Epithelial cell of esophagus (primary cell): ENCODE measurements at places on chromosomes 13 and 19.

- DNase-seq: no peak
Measured at GRCh38 chr13:67493835-67494234, 263.7 kb upstream of the PCDH9 start.

DNA sequence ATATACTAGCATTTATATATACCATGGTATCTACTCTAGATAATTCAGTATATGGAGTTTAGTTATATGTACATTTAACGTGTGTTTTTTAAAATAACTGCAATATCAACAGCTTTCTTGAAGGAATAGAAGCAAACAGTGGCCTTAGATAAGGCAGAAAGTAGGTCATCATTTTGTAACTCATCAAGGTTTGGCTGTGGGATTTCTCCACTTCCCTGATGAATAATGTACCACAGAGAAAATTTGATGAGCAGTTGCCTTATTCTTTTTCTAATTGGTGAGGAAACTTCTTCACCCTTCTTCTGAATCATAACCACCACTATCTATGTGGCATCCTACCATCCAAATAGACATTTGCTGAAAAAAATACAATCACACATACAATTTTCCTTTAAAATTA lies 590.2 kb upstream of the SPRY2 start:
- DNase-seq: peak; percentile 19

DNA sequence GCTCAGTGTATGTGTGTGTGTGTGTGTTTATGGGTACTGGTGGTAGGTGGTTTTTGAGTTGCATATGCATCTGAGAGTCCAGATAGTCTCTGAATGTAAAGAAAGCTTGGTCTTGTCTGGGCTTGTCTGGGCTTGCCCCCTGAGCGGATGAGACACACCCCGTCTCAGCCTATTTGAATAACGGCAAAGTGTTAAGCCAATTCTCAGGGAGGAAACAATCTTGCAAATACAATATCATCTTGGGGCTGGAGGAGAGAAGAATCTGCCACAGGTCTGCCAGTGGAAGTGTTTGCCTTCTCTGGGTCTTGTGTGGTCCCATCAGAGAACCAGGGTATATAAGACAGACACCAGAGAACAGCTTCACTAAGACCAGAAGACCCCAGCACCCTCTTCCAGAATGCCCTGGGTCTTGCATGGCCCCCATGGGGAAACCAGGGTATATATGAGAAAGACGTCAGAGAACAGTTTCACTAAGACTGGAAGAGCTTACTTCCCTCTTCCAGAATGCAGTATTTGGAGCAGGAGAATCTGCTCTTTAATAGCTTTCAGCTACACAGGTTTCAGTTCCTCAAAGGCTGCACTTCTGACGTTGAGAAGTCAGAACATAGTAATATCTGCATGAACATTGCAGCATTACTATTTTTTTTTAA lies 13.3 kb downstream of the CD70 start:
- DNase-seq: peak; percentile 92

- peak; percentile 19 for DNase-seq
Measured at GRCh38 chr13:73767747-73768315, 366.4 kb downstream of the KLF12 start.

DNA sequence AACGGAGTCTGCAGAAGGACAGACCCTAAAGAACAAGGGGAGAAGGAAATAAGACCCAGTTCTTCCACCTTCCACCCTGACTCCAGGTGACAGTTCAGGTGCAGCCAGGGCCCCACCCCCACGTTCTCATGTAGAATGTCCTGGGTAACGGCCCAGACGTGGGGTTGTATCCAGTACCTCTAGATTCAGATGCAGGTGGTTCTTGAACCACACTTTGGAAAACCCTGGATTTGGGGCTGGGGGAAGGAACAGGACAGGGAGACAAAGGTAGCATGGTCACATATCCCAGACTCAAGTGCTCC lies 2.2 kb downstream of the DMPK start:
- no peak for DNase-seq

DNA sequence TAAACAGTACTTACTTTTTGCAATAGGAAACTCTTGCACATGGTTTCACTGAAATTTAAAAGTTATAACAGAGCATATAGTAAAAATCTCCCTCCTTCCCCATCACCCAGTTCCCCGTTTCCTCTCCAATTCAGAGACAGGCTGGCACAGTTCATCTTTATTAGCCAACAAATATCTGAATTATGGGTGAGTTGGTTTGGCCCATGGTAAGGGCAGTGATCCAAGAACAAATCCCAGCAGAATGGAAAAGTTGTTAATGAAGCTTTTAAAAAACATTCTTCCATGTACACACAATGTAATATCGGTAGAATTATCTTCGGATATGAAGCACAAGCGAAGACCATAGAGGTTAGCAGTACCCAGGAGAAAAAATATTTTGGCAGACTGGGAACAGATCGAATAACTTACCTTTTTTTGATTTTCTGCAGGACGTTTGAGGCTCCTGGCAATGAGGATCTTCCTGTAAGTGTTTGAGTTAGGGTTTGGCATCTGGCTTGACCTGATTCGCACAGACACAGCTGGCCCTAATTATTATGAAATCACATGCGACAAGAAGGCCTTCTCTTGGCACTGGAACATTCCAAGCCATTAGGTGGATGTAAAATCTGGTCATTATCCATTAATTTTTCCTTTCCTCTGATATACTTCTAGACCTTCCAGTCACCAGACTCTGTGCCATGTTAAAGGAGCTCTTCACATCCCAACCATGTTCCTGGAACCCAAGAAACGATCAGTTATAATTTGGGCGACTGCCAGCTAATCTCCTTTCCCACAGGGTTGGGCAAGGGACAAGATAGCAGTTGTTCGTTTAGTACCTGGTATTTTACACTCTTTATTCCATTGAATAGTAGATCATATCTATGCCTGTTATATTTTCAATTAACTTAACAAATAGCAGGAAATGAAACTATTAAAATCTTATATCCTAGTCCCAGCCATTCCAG lies 139.4 kb upstream of the TSC22D1 start:
- DNase-seq: no peak
